ENCODE measurements at places on chromosomes 7 and 10.

GRCh38 chr7:79820387-79820786 lies 314.2 kb upstream of the GNAI1 start:
- DNase-seq = no peak

GRCh38 chr7:2452074-2452507 lies 24.1 kb downstream of the GRIFIN start:
- no peak for DNase-seq

DNA sequence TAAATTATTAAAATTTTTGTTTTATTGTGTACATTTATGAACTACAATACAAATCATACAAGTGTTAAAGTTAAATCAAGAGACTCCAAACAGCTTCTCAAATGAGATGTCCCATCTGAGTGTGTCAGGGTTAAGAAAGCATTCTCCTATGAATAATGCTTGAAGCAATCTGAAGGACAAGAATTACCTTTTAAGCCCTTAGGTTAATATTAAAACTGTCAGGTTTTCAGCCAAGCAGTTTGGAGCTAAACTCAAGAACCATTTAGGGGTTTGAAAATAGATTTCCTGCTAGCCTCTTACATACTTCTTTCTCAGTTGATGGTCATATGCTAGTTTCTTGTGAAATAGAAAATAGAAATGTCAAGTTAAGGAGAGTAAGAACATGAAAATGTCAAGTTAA lies 38.3 kb downstream of the LIPJ start:
- no peak for DNase-seq

GRCh38 chr10:61211468-61211867 lies 241.7 kb downstream of the TMEM26 start:
- no peak for DNase-seq

DNA sequence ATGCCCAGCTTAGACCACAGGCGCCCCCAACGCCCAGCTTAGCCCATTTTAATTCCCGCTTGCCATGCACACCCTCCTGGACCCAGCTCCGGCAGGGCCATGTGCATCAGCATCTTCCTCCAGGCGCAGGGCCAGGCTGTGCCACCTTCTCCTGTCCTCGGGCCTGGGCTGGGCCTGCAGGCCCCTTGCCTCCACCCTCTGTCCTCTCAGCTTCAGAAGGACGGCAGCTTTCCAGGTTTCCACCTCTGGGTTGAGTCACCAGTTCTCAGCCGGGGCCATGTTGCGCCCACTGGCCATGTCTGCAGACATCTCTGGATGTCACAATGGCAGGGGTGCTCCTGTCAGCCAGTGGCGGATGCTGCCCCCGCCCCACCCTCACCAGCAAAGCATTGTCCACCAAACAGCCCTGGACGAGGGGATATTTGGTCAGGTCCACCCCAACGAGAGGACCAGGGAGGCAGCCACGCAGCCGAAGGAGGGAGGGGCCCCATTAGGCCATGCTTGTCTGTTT lies 59.1 kb upstream of the NKX6-2 start:
- no peak for DNase-seq

DNA sequence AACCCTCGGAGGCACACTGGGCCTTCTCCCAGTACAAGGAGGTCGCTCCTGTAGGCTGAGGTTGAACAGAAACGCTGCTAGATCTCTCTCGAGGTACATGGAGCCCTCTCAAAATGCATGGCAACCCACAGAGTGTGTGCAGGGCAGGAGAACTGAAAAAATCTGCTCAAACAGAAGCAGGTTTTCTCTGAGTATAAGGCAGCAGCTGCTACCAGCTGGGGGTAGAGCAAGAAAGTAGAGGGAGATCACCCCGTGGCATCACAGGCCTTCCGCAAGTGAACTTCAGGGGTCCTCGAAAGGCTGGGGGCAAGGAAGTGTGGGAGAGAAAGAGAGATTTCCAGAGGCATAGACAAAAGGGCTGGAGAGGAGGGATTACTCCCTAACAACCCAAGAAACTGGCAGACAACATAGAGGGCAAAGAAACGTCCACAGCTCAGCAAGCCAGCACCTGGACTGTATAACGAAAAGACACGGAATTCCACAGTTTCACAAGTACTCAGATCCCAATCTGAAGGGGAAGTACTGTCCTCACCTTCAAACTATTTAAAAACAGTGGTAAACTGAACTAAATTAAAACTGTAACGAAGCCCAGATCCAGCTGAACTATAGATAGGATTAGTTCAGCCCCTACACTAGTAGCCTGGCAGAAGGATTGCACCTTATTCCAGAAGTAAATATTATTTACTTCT lies 299.2 kb downstream of the IPMK start:
- no peak for DNase-seq
